Nasal cavity respiratory epithelium epithelial cell of viscerocranial mucosa (primary cell): ENCODE measurements at places on chromosomes 12 and 14. TPM values are rescaled to one million over a fixed set of nuclear protein-coding genes. Genes with fewer than 3 reads are reported as not detected.

C1QL4 gene
- total RNA-seq = under 0.01 TPM in 1 of 2 replicates, not detected in the other

TAS2R14 gene
- 0.68 and 4.1 TPM in 2 replicates for total RNA-seq

SPPL3 gene
- total RNA-seq = 7.5 and 14.0 TPM in 2 replicates

ADAM21 gene
- total RNA-seq = under 0.01 and 0.14 TPM in 2 replicates

PTPN6 gene
- total RNA-seq = 12.3 and 17.4 TPM in 2 replicates

TAS2R13 gene
- under 0.01 and 3.3 TPM in 2 replicates for total RNA-seq

PROX2 gene
- not detected in 2 replicates for total RNA-seq

SLC39A5 gene
- total RNA-seq = under 0.01 and 0.28 TPM in 2 replicates

DENR gene
- total RNA-seq = 42.6 and 46.1 TPM in 2 replicates

PLCZ1 gene
- not detected in 2 replicates for total RNA-seq

ZFYVE21 gene
- 56.0 and 60.8 TPM in 2 replicates for total RNA-seq

RNASE1 gene
- total RNA-seq = not detected in 2 replicates

HEATR5A gene
- 25.6 and 27.0 TPM in 2 replicates for total RNA-seq

KLHL33 gene
- not detected in 2 replicates for total RNA-seq

OR4K15 gene
- total RNA-seq = not detected in 2 replicates

TAS2R10 gene
- 1.4 TPM in 1 of 2 replicates, not detected in the other for total RNA-seq
